ENCODE measurements at places on chromosomes 11 and 22. TPM values are rescaled to one million over a fixed set of nuclear protein-coding genes. Genes with fewer than 3 reads are reported as not detected.

MS4A8 gene
- not detected for total RNA-seq

OSM gene
- total RNA-seq, result not detected

EEF1G gene
- total RNA-seq, result 1,975 TPM

PPFIBP2 gene
- 13.5 TPM for total RNA-seq

BTBD18 gene
- not detected for total RNA-seq

TNKS1BP1 gene
- total RNA-seq, result 93.2 TPM

BTG4 gene
- not detected for total RNA-seq

MS4A12 gene
- not detected for total RNA-seq

FOLR2 gene
- not detected for total RNA-seq

NRXN2 gene
- 0.22 TPM for total RNA-seq

IRF7 gene
- total RNA-seq, result 5.8 TPM

NUP50 gene
- 23.6 TPM for total RNA-seq

MFRP gene
- not detected for total RNA-seq

SESN3 gene
- total RNA-seq, result 0.15 TPM

PARVB gene
- 40.1 TPM for total RNA-seq

AGBL2 gene
- total RNA-seq, result 0.86 TPM

RAG2 gene
- not detected for total RNA-seq
